ENCODE measurements at places on chromosomes 2 and 18. TPM values are rescaled to one million over a fixed set of nuclear protein-coding genes. Genes with fewer than 3 reads are reported as not detected.
A peak's percentile ranks its signal among the peaks of the same experiment; 100 is the strongest.

- no peaks in the 10 kb centered on the region for H3K27me3 ChIP-seq
- no peak for DNase-seq
- peaks cover 53% of the 10 kb centered on the region for H3K36me3 ChIP-seq
- no peak overlapping the region for H3K27ac ChIP-seq
Measured at GRCh38 chr2:15507061-15507460, 54.1 kb downstream of the NBAS start.

GRCh38 chr18:75739682-75740081, 312.2 kb upstream of the SMIM21 start:
- no peaks in the 10 kb centered on the region for H3K27me3 ChIP-seq
- no peaks in the 10 kb centered on the region for H3K36me3 ChIP-seq
- no peak overlapping the region for H3K27ac ChIP-seq
- no peak overlapping the region for H3K4me3 ChIP-seq

DNA sequence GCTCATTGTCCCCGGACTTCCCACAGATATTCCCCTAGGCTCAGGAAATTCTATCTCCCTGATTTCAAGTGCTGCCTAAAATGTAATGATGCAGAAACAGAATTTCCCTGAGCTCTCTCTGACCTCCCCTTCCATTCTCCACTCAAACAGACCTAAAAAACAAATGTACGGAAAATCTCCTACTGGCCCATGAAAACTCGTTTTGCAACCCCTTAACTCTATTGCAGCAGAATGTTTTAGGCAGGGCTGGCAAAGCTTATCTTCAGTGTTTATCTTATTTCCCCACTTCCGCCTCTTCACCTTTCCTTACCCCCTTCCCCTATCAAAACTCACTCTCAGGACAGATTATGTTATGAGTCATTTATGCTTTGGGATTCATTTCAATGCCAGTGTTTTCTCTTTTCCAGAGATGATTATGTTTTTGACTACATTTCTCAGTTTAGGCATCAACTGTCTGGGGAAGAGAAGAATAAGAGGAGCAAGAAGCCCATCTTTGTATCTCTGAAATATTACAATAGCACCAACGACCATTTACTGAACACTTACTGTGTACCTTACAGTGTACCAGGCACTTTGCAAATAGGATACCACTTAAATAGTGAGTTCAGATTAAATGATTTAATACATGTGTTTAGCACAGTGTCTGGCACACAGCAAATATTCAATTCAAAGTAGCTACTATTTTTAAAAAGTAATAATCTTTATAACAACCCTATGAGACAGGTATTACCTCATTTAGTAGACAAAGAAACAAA, 53.9 kb upstream of the STPG4 start:
- H3K4me3 ChIP-seq: no peak overlapping the region
- H3K27me3 ChIP-seq: no peaks in the 10 kb centered on the region
- peak overlapping the region; percentile 37 for H3K27ac ChIP-seq
- no peak for DNase-seq
- no peaks in the 10 kb centered on the region for H3K36me3 ChIP-seq
- peaks cover 13% of the 10 kb centered on the region for H3K4me1 ChIP-seq

DNA sequence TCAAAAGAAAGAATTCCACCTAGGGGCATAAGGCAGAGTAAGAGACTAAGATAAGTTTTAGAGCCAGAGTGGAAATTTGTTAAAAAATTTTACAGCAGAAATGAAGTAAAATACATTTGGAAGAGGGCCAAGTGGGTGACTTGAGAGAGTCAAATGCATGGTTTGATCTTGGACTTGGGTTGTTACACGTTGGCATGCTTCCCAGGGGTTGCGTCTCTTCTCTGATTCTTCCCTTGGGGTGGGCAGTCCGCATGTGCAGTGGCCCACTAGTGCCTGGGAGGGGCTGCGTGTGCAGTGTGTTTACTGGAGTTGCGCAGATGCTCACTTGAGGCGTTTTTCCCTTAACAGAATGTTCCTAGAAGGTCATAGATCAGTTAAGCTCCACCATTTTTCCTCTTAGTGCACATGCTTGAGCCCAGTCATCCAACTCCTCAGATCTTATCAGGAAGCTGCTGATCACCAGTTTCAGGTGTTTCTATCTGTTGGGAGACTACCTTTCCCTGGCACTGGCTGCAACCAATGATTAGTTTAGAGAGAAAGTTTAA, 13.1 kb downstream of the SEH1L start:
- H3K27me3 ChIP-seq: no peaks in the 10 kb centered on the region
- no peak for DNase-seq
- no peaks in the 10 kb centered on the region for H3K4me1 ChIP-seq
- no peak overlapping the region for H3K4me3 ChIP-seq
- H3K36me3 ChIP-seq: peaks cover 56% of the 10 kb centered on the region

The PCARE gene
- total RNA-seq: 0.55 TPM

- no peaks in the 10 kb centered on the region for H3K4me1 ChIP-seq
- no peaks in the 10 kb centered on the region for H3K36me3 ChIP-seq
Measured at GRCh38 chr18:45163871-45164270, 451.4 kb upstream of the SLC14A2 start.

The RNU2-63P gene
- not detected for total RNA-seq

The TUBB8B gene
- 0.38 TPM for total RNA-seq

DNA sequence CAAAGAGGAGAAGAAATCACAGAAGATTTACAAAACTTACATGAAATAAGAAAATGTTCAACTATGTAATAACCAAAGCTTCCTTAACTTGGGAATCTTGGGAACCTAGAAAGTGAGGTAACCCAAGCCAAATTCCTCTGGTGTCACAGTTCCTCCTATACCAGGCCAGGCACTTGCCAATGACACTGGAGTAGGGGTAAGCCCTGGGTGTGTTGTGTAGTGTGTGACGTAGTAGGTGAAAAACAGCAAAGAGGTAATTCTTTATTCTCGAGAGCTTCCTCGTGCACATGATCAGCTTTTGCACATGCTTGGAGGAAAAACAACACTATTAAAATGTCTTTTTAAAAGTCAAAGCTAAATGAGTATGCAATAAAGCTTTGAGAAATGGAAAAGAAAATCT, 118.0 kb downstream of the METTL8 start:
- H3K4me1 ChIP-seq: no peaks in the 10 kb centered on the region
- H3K36me3 ChIP-seq: no peaks in the 10 kb centered on the region
- H3K4me3 ChIP-seq: no peak overlapping the region
- no peak for DNase-seq

The NRP2 gene
- 75.3 TPM for total RNA-seq

GRCh38 chr2:200042102-200042735, 86.8 kb downstream of the MAIP1 start:
- no peaks in the 10 kb centered on the region for H3K27me3 ChIP-seq
- DNase-seq: no peak
- no peak overlapping the region for H3K27ac ChIP-seq
- no peaks in the 10 kb centered on the region for H3K4me1 ChIP-seq
- H3K36me3 ChIP-seq: no peaks in the 10 kb centered on the region

DNA sequence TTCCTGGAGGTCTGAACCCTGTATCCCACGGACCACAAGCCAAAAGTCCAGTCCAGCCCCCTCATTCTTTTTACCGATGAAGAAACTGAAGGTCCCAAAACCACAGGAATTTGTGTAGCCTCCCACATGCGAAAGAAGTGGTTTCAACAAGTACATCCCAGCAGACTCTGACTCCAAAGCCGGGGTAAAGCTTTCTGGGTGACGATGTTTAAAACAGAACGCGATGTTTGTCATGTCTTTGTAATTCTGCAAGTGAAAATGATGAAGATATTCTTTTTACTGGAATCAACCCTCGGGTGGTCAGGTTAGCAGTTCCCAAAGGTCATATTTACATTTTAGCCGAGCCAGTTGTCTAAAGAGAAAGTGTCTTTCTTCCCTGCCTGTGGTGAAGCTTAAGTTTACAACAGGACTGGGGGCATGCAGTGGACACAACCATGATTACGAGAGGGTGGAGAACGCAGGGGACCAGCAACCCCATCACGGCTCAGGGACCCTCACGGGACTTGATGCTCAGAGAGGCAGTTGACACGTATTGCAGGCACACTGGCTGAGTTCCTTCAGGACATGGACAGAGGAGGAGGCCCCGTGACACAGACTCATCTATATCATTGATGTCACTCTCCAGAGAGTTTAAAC, 17.8 kb upstream of the TMEM131 start:
- DNase-seq: no peak
- H3K4me1 ChIP-seq: no peaks in the 10 kb centered on the region
- no peak overlapping the region for H3K27ac ChIP-seq
- no peak overlapping the region for H3K4me3 ChIP-seq
- H3K36me3 ChIP-seq: no peaks in the 10 kb centered on the region
- H3K27me3 ChIP-seq: peaks cover 3% of the 10 kb centered on the region

The GRB14 gene
- total RNA-seq: 8.9 TPM

- DNase-seq: no peak
- H3K36me3 ChIP-seq: no peaks in the 10 kb centered on the region
- no peak overlapping the region for H3K4me3 ChIP-seq
- no peaks in the 10 kb centered on the region for H3K4me1 ChIP-seq
- no peaks in the 10 kb centered on the region for H3K27me3 ChIP-seq
Measured at GRCh38 chr2:7973801-7974480, 707.9 kb upstream of the ID2 start.

GRCh38 chr2:219252900-219253752, at the start of gene TUBA4B:
Gene TUBA4B (plus strand): TSS chr2:219253243. CDS start chr2:219253408, 165 bp downstream.
- peak within 1 kb of the TSS; percentile 77 for H3K4me3 ChIP-seq
- H3K36me3 ChIP-seq: peaks cover 6% of the 10 kb centered on the region
- H3K4me1 ChIP-seq: peaks cover 43% of the 10 kb centered on the region
- no peaks in the 10 kb centered on the region for H3K27me3 ChIP-seq
- DNase-seq: peak; percentile 80
- H3K27ac ChIP-seq: peak within 1 kb of the TSS; percentile 81

DNA sequence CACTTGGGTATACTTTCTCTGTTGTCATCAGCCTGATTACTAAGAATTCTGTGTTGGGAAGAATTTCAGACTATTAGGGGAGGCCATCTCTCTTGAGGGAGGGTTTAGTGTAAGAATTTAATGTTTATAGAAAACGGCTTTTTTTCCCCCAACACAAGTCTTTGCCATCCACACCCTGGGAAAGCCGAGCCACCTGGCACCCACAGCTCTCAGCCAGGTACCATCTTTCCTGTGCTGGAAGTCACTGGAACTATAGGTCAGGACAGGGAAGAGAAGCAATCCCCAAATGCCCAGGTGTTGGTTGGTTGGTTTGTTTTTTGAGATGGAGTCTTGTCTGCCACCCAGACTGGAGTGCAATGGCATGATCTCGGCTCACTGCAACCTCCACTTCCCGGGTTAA, 155.1 kb downstream of the SMAD7 start:
- H3K4me3 ChIP-seq: no peak overlapping the region
- H3K4me1 ChIP-seq: peaks cover 6% of the 10 kb centered on the region

The AGXT gene
- total RNA-seq: not detected

DNA sequence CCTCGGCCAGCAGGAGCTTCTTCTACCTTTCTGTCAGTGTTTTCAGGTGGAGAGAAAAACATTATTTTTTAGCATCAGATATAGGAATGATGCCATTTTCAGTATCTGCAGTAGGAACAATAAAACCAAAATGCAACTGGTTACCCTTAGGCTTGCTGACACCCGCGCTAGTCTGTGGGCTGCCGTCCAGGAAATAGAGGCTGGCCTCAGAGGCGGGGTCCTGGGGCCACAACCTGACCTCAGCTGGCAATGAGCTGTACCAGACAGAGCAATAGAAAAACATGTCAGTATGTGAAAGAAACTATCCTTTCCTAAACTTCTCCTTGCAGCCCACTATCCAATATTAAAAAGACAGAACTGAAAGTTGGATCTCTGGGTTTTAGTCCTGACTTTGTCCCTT, 4.6 kb upstream of the ST6GAL2 start:
- H3K27me3 ChIP-seq: peaks cover 23% of the 10 kb centered on the region
- DNase-seq: no peak
- peaks cover 7% of the 10 kb centered on the region for H3K4me1 ChIP-seq
- no peak overlapping the region for H3K27ac ChIP-seq
- H3K36me3 ChIP-seq: no peaks in the 10 kb centered on the region

- no peak overlapping the region for H3K27ac ChIP-seq
- no peaks in the 10 kb centered on the region for H3K36me3 ChIP-seq
- no peaks in the 10 kb centered on the region for H3K27me3 ChIP-seq
- peak; percentile 73 for DNase-seq
- H3K4me1 ChIP-seq: no peaks in the 10 kb centered on the region
Measured at GRCh38 chr2:152925547-152926448, 207.4 kb downstream of the ARL6IP6 start.

- H3K4me1 ChIP-seq: no peaks in the 10 kb centered on the region
- no peak for DNase-seq
- no peak overlapping the region for H3K27ac ChIP-seq
- H3K27me3 ChIP-seq: no peaks in the 10 kb centered on the region
Measured at GRCh38 chr2:168432565-168433186, 23.4 kb upstream of the CERS6 start.

- no peaks in the 10 kb centered on the region for H3K27me3 ChIP-seq
- H3K4me1 ChIP-seq: no peaks in the 10 kb centered on the region
- H3K27ac ChIP-seq: no peak overlapping the region
- H3K4me3 ChIP-seq: no peak overlapping the region
- DNase-seq: no peak
Measured at GRCh38 chr2:34670482-34670881, 1071.4 kb upstream of the FAM98A start.

- H3K4me3 ChIP-seq: no peak overlapping the region
- no peaks in the 10 kb centered on the region for H3K4me1 ChIP-seq
- no peak for DNase-seq
- H3K36me3 ChIP-seq: no peaks in the 10 kb centered on the region
- no peaks in the 10 kb centered on the region for H3K27me3 ChIP-seq
Measured at GRCh38 chr18:35186291-35187034, 54.4 kb upstream of the ZNF397 start.
